Right ventricle myocardium inferior (tissue), 1 donor: ENCODE measurements at places on chromosomes 6 and 20. TPM values are rescaled to one million over a fixed set of nuclear protein-coding genes. Genes with fewer than 3 reads are reported as not detected.

- no peak for DNase-seq
These were observed 70.8 kb upstream of the ATXN1 start for GRCh38 chr6:16832043-16832567.

GRCh38 chr6:6749702-6750491 is 161.4 kb downstream of the LY86 start:
- DNase-seq, result peak; percentile 84

DNA sequence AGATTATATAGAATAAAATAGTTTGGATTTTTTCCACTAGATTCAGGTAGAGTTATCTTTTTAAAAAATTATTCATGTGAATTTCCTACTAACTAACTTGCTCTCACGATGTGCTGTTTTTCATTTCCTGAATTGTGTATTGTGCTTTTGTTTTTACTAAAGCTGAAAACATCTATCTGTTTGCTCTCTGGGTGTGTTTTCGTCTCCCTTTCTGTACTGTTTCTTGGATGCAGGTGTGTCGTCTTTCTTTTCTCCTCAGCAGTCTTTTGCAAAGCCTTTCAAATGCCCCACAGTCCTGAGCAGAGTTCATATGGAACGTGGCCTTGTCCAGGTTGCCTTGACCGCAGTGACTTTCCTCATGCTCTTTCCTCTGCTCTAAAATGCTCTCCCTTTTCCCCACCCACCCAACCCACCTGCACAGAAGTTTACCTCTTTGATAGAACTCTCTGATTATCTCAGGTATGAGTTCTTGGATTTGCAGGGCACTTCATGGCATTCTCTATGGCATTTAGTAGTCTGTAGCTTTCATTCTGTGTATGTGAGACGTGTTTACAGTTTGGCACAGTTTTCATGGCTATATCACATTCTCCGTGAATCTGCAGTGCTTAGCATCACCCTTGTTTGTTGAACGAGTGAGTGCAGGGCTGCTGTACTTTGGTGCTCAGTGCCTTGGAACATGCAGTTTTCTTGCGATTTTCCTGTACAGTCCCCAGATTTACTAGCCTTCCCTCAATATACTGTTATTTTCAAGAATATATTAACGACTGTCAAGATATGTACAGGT is 77.1 kb downstream of the FARS2 start:
- DNase-seq, result no peak

PTCRA gene
- total RNA-seq, result not detected

PROCR gene
- total RNA-seq, result 10.5 TPM

DNA sequence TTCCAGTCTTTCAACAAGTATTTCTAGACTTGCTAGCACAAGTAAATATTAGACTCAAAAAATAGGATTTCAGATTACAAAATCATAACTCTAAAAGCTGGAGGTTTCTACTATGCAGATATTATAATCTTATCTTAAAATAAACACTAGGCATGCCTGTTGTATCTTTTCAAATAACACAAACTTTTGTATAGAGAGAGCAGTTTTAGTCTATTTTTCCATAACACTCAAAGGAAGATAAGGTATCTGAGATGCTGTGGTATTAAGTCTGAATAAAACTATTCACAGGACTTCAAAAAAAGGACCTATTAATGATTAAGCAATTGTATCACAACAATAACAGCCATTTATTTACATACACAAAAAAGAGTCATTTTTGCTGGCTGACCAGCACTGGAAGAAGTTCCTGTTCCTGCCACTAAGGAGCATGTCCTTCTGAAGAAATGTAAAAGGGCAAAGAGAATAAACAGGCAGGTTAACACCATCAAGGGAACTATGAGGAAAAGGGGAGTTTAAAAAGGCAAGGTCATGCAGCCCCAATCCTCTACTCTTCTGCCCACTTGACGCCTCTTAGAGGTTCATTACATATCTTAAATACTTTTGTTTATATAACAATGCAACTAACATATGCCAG is 39.4 kb downstream of the REPS1 start:
- no peak for DNase-seq

BTN1A1 gene
- total RNA-seq, result not detected

IL17F gene
- total RNA-seq, result not detected

DNA sequence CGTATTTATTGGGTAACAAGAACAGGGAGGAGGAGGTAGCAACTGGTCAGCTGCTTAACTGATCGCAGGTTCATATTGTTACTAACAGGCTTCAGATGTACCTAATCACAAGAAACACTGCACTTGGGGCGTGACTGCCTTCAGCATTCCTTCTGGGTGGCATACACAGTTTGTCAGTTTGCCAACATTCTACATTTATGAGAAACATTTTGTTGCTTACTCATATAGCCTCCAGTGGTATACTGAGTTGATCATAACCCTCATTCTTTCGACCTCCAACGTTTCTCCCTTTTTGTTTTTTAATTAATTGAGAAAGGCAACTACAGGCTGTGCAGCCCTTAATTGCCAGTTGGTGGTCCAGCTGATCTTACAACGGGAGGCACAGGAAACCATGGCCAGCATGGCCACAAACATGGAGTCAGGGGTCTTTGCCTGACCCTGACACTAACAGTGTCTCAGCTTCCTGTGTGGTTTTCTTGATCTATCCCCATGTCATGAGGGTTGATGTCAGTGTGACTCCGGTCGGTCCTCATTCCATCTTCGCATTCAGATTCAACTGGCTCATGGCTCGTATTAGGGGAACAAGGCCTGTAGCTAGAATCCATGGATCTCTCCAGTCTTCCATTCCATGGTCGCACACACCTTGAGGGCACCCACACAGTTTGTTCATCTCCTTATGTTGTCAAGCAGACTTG is 9.4 kb downstream of the EPB41L2 start:
- DNase-seq, result no peak

DNA sequence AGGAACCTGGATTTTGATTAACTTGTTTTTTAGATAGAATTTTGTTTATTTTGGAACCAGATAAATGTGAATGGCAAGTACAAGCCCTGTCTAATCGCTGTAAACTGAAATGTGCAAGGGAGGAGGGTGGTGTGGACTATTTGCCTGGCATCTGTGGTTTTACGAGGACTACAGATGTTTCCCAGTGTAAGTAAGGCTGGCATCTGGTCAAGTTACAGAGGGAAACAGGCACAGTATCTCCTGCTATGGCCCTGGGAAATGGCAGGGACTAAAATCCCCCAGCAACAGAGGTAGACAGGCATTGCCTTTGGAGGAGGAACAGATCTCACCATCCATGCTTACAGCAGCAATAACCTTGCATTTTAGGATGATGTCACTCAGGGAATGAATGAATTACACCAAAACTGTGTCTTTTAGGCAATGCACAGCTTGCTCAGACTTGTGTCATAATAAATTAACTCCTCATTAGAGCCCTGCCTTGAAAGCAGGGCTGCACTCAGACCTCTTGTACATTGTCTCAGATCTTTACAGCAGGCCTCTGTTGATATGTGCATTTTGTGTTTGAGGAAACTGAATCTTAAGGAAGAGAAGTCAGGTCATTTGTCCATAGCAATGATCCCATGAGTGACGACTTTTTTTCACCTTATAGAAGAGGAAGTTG is 96.2 kb downstream of the TCP11 start:
- DNase-seq, result no peak

- DNase-seq, result no peak
These were observed 139.8 kb downstream of the LY86 start for GRCh38 chr6:6728169-6728941.
